Head of caudate nucleus (tissue), 42 donors: ENCODE measurements at places on chromosomes 5 and 9.

- no peak for DNase-seq
Observed at GRCh38 chr5:83641946-83642345, 78.7 kb downstream of the HAPLN1 start.

- DNase-seq, result no peak
Observed at GRCh38 chr5:123350742-123351141, 72.5 kb downstream of the CEP120 start.

DNA sequence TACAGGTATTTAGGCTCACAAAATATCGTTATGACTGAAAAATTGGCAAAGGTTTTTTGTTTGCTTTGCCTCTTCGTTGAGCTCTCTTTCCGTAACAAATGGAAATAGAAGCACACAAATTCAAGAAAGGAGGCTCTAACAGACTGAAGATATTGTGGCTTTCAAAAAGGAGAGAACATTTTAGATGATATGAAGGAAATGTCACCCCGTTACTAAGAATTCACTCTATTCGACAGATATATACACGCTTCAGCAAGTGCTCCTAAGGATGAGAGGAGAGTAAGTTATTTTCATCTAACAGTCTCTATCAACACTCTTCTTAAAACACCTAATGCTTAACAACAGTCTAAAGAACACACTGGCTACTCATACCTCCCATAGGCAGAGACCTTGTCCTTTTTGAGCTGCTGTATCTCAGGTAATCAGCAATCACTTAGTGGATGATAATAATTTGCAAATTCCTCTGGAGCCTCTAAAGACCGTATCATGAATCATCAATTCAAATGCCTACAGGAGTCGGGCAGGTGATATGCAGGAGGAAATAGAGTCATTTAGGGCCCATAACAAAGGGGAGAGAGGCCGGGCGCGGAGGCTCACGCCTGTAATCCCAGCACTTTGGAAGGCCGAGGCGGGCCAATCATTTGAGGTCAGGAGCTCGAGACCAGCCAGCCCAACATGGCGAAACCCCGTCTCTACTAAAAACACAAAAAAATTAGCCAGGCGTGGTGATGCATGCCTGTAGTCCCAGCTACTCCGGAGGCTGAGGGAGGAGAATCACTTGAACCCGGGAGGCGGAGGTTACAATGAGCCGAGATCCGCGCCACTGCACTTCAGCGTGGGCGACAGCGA, 1.4 kb upstream of the HSDL2 start:
- no peak for DNase-seq

- DNase-seq, result no peak
Observed at GRCh38 chr5:109928811-109929210, 239.1 kb downstream of the MAN2A1 start.

DNA sequence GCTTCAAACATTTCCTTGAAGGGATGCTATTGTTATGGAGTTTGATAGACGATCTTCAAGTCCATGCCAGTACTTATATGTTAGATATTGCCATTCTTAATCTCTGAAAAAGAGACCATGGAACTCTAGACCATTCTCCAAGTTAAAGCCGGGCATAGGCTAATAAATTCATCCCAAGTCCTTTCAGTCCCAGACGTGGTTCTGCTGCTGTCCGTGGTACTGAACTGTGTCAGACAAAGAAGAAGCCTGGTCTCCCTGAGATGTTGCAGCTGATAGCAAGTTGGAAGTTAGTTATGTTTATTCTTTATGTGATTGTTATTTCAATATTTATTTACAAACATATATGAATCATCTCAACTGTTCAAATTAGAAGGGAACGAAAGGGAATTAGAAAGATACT, 158.7 kb downstream of the NMUR2 start:
- no peak for DNase-seq

- no peak for DNase-seq
Observed at GRCh38 chr5:128192368-128192767, 108.8 kb downstream of the SLC12A2 start.

- no peak for DNase-seq
Observed at GRCh38 chr9:71504636-71505035, 263.7 kb downstream of the CEMIP2 start.

- no peak for DNase-seq
Observed at GRCh38 chr5:79992891-79993657, 2.0 kb upstream of the MTX3 start.

DNA sequence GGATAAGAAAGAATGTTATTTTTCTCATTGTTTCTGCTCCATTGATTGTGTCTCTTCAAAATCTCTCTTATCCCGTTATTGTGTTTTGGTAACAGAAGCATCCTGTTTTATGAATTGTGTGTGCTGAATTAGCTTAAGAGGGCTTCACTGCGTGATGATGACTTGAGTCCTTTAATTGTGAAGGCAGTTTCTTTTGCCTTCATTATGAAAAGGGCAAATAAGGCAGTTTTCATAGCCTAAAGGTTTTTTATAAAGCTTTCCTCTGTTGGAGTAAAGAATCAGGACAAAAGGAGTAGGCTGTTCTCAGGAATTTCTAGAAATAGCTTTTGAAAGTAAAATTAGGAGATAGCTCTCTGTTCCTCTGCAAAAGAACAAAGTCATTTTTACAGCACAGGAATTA, 169.8 kb downstream of the FOCAD start:
- DNase-seq, result no peak

DNA sequence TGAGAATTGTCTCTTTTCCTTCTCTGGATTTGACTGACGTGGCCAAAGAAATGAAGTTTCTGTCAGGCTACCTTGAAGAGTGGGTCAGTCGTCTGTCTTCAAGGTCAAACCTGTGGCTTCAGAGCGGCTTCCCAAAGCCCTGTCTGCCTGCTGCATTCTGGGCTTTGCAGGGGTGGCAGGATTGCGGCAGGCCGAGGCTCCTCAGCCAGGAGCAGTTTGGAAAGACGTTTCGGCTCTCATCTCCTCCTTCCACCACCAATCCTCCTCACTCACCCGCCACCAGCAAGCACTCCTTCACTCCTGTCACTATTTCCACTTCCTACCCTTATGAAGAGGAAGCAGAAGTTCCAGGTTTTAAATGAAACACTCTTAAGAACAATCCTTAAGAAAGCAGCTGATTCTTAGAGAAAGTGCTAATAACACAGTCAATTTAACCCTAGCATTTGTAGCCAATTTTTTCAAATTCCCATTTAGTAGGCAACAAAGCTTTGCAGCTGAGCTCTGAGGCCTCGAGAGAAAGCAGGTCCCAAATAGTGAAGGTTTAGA, 351.7 kb downstream of the ZNF608 start:
- peak; percentile 45 for DNase-seq

DNA sequence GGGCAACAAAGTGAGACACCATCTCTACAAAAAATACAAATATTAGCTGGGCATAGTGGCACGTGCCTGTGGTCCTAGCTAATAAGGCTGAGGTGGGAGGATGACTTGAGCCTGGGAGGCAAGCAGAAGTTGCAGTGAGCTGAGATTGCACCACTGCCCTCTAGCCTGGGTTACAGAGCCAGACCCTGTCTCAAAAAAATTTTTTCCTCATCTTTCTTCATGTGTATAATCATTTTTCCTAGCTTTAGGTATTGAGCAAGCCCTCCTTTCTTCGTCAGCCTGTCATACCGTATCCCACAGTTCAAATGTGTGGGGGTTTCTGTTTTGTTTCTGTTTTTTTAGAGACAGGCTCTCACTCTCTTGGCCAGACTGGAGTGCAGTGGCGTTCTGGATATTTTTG, 41.3 kb downstream of the EHMT1 start:
- DNase-seq, result no peak

- peak; percentile 75 for DNase-seq
Observed at GRCh38 chr5:14250084-14250695, 107.0 kb downstream of the TRIO start.

DNA sequence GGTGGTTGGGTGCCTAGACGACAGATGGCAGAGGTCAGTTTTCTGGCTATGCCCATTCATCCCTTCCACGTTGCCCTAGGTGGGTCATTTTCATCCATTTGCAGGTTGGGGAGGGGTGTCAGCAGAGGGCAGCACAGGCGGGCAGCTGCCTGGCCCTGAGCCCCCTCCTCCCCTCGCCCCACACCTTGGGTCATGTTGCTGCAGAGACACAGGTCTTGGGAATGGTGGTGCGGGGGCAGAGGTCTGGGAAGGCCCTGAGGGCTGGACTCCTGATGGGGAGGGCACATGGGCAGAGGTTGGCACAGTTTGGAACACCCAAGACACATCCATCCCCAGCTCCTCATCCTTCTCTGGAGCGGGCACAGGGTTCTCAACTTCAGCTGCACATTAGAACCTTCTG, 103.2 kb upstream of the LMX1B start:
- DNase-seq, result no peak
